Inflammatory macrophage (primary cell): ENCODE measurements at places on chromosomes 3 and 15.

DNA sequence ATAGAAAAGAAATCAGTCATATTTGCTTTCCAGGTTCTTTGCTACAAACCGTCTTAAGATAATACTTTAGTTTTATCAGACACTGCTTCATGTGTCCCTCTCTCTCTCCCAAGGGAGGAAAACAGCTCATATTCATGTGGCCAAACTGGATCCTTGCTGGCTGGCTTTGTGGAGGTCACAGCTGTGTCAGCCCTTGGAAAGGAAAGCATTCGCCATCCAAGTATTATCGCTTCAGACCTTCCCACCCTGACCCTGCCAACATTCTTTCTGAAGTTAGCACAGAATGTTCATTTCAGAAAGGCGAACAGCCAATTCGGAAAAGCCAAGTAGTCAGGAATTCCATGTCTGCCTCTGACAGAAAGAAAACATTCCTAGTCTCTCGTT is 213.6 kb downstream of the FEZF2 start:
- no peak for DNase-seq

- no peak for DNase-seq
Observed at GRCh38 chr3:169509359-169509758, 154.2 kb downstream of the MECOM start.

GRCh38 chr3:138135146-138135832 is 3.1 kb upstream of the A4GNT start:
- DNase-seq = peak; percentile 56

GRCh38 chr3:195447201-195447600 is 4.4 kb upstream of the ACAP2 start:
- no peak for DNase-seq

DNA sequence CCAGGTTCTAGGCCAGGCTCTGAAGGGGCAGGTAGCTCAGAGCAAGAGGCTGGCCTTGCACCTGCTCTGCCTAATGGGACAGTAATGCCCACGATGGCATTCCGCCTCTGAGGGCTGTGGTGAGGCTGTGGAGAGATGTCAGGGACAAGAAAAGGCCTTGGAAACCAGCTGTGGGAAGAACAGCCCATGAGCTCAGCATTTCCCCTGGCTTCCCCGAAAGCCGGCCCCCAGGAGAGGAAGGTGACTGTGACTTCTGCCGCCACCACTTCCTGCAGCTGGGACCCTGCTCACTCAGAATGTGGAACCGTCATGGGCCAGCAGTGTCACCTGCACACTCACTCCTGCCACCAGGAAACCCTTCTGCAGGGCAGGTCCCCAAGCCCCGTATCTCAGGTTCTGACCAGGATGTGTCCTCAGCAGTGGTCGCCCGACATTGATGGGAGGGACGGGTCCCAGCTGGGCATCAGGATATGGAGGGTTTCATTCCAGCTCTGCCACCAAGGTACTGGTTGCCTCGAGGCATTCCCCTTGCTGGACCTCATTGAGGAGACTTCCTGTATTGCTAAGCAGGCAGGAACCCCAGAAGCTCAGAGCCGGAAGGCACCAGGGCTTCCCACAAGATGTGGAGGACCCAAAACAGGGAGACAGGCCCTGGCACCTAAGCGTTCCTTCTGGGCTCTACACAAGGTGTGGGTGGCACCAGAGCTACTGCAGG is 30.7 kb downstream of the SEMA7A start:
- peak; percentile 35 for DNase-seq

DNA sequence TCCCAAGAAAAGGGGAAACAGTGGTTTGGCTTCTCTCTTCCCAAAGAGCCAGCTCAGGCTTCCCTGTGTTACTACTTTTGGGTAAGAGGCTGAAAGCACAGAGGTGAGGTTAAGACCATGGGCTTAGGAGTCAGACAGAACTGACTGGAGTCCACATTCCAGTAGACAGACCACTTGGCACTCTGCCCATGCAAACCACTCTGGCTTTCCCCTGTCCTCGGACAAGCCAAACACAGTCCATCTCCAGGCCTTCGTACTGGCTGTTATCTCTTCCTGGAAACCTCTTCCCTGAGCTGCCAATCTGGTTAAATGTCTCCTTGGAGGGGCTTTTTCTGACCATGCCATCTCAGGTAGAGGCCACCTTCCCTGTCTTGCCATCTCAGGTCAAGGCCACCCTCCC is 53.1 kb upstream of the FAM3D start:
- no peak for DNase-seq

GRCh38 chr15:79455943-79456342 is 23.8 kb downstream of the MINAR1 start:
- DNase-seq = no peak
